Effector memory CD8-positive, alpha-beta T cell (primary cell): ENCODE measurements at places on chromosomes 7 and 10.
A peak's percentile ranks its signal among the peaks of the same experiment; 100 is the strongest.

GRCh38 chr10:33416209-33416608 is 81.7 kb upstream of the NRP1 start:
- DNase-seq, result no peak
- H3K4me1 ChIP-seq, result no peaks in the 10 kb centered on the region
- H3K27ac ChIP-seq, result no peak overlapping the region
- no peaks in the 10 kb centered on the region for H3K36me3 ChIP-seq
- H3K27me3 ChIP-seq, result peaks cover 34% of the 10 kb centered on the region

DNA sequence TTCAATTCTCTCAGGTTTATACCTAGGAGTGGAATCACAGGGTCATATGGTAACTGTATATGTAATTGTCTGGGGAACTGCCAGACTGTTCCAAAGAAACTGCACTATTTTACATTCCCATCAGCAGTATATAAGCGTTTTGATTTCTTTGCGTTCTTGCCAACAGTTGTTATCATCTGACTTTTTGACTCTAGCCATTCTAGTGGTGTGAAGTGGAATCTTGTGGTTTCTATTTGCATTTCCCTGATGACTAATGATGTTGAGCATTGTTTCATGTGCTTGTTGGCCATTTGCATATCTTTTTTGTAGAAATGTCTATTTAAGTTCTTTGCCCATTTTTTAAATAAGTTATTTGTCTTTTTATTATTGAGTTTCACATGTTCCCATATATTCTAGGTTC is 44.3 kb upstream of the ZC3HAV1 start:
- no peak overlapping the region for H3K4me3 ChIP-seq
- H3K36me3 ChIP-seq, result no peaks in the 10 kb centered on the region
- no peaks in the 10 kb centered on the region for H3K27me3 ChIP-seq
- no peak overlapping the region for H3K27ac ChIP-seq
- no peak for DNase-seq

DNA sequence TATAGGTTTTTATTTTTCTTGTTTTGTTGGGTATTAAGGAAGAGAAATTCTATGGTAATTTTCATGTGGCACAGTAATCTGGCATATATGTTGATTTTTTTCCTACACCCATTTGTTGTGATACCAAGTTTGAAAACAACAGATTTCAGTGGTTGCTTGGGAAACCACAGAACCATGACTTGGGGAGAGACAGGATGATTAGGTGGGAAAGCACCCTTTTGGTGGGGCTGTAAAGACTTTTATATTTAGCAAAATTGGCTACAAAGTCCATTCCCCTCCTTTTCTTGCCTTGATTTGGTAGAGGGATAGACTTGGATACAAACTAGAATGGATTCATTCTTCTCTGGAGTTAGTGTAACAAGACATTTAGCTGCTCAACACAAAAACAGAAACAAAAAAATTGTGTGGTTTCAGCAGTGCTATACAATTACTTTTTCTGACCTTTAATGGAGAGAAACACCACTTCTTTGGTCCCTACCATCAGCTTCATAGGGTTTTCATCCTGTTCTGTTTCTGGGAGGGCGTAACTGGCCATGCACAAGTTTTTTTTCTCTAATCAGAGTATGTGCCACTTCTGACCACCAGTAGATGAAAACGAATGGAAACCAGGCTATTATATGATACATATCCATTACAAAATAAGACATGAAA is 52.7 kb downstream of the FIGNL1 start:
- peaks cover 58% of the 10 kb centered on the region for H3K4me1 ChIP-seq
- no peaks in the 10 kb centered on the region for H3K27me3 ChIP-seq

GRCh38 chr7:130374507-130374906 is 5.8 kb upstream of the CPA1 start:
- no peak overlapping the region for H3K27ac ChIP-seq
- H3K4me3 ChIP-seq, result no peak overlapping the region
- no peak for DNase-seq
- peaks cover 7% of the 10 kb centered on the region for H3K27me3 ChIP-seq
- no peaks in the 10 kb centered on the region for H3K36me3 ChIP-seq

GRCh38 chr7:121267612-121268011 is 61.2 kb upstream of the WNT16 start:
- DNase-seq, result no peak
- no peaks in the 10 kb centered on the region for H3K36me3 ChIP-seq
- no peak overlapping the region for H3K4me3 ChIP-seq
- H3K27ac ChIP-seq, result no peak overlapping the region
- peaks cover 23% of the 10 kb centered on the region for H3K27me3 ChIP-seq

DNA sequence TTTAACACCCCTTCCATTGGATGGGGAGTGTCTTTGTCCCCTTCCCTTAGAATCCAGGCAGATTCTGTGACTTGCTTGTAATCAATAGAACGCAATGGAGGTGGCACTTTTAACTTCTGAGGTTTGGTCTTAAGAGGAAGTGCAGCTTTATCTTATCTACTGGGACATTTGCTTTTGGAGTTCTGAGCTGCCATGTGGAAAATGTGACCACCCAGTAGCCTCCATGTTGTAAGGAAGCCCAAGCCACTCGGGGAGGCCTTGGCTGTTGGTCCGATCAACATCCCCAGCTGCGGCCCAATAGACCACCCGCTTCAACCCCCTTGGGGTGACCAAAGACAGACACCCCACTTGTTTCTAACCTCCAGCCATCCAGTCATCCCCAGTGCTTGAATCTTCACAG is 86.3 kb upstream of the FAM171A1 start:
- H3K4me1 ChIP-seq, result peaks cover 3% of the 10 kb centered on the region
- no peak overlapping the region for H3K4me3 ChIP-seq
- H3K27me3 ChIP-seq, result peaks cover 64% of the 10 kb centered on the region
- H3K27ac ChIP-seq, result no peak overlapping the region
- DNase-seq, result no peak

DNA sequence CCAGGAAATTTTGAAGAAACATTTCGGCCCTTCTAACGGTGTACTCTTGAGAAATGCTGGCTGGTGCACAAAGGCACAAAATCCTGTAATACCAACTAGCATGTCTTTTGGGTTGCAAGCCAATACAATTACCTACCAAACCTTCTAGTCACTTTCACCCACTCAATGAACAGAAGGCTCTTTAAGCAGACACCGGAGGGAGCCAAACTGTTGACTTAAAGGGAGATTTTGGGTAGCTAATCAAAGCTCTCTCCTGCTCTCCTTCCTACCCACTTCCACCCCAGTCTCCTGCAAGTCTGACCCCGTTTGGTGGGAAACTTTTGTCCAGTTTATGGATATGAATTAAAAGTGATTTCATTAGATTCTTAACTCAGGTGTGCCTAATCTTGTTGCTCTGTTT is 24.0 kb downstream of the GRM3 start:
- H3K4me3 ChIP-seq, result no peak overlapping the region
- H3K27ac ChIP-seq, result no peak overlapping the region
- no peak for DNase-seq
- H3K4me1 ChIP-seq, result no peaks in the 10 kb centered on the region
- H3K36me3 ChIP-seq, result no peaks in the 10 kb centered on the region
- H3K27me3 ChIP-seq, result no peaks in the 10 kb centered on the region

DNA sequence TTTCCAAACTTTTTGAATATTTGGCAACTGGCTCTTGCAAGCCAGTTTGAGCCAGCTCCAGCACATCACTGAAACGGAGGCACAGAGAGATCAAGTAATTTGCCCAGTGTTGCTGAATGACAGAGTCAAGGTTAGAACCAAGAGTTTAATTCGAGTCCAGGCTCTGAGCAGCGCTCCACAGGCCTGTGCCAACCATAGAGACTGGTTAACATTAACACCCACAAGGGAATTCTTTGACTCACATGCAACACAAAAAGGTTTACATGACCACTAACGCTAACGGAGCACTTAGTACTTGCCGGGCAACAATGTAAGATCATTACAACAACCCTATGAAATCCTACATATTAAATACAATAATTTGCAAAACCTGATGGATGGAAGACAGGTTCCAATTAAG is 1.5 kb downstream of the RGS10 start:
- peak overlapping the region; percentile 71 for H3K27ac ChIP-seq
- peak overlapping the region; percentile 83 for H3K4me3 ChIP-seq
- peaks cover 48% of the 10 kb centered on the region for H3K4me1 ChIP-seq
- H3K27me3 ChIP-seq, result no peaks in the 10 kb centered on the region

- H3K36me3 ChIP-seq, result no peaks in the 10 kb centered on the region
Observed at GRCh38 chr7:133401225-133401624, 148.3 kb downstream of the EXOC4 start.

DNA sequence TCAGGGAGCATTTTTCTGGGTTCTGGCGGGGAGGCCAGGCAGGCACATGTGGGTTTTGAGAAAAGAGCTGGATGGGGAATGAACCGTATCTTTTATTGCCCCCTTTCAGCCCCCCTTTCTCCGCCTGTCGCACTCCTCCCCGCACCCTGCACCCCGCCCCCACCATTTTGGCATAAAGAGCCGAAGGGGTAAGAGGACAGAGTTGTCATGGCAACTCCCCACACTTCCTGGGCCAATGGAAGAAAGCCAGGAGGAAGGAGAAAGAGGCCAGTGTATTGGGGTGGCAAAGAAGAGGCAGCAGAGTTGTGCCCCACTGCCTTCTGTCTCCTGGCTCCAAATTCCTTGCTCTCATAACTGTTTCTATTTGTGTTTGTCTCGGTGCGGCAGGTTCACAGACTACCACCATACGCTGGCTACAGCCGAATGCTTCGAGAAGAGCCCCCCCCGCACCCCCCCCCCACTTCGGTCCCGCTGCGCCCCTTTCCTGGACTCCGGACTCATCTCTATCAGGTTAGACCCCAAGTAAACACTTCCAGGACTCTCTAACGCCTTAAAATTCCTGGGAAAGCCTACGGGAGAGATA is 3.4 kb downstream of the KCNIP2 start:
- H3K4me1 ChIP-seq, result peaks cover 45% of the 10 kb centered on the region
- peaks cover 20% of the 10 kb centered on the region for H3K36me3 ChIP-seq
- peak overlapping the region; percentile 93 for H3K4me3 ChIP-seq
- no peaks in the 10 kb centered on the region for H3K27me3 ChIP-seq
- no peak for DNase-seq

GRCh38 chr10:85003083-85003482 is 674.7 kb downstream of the CCSER2 start:
- no peaks in the 10 kb centered on the region for H3K4me1 ChIP-seq
- H3K36me3 ChIP-seq, result no peaks in the 10 kb centered on the region
- no peaks in the 10 kb centered on the region for H3K27me3 ChIP-seq
- DNase-seq, result no peak
- H3K4me3 ChIP-seq, result no peak overlapping the region
- H3K27ac ChIP-seq, result no peak overlapping the region

GRCh38 chr7:21427871-21428658 is at the start of gene SP4:
Gene SP4 (plus strand): TSS chr7:21428083. CDS start chr7:21428252, 169 bp downstream.
- H3K4me3 ChIP-seq, result peak within 1 kb of the TSS; percentile 100
- H3K27me3 ChIP-seq, result no peaks in the 10 kb centered on the region
- H3K27ac ChIP-seq, result peak within 1 kb of the TSS; percentile 100
- H3K4me1 ChIP-seq, result peaks cover 31% of the 10 kb centered on the region
- H3K36me3 ChIP-seq, result peaks cover 21% of the 10 kb centered on the region

DNA sequence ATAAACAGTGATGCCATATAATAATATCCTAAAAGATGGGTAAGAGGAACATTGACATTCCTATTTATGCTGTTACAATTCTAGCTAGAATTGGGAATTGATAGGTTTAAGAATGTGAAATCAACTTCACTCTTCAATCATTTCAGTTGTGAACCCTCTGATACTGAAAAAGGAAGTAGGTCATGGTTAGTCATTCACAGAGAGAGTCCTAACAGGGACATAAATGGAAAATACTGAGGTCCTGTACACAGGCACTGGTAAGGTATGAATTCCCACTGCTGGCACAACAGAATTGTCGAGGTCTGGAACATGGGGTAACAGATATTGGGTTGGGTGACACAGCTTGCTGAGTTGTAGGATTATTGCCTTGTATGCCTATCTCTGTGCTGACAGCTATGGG is 289.4 kb upstream of the LRRN3 start:
- no peaks in the 10 kb centered on the region for H3K4me1 ChIP-seq
- H3K27ac ChIP-seq, result no peak overlapping the region
- DNase-seq, result no peak
- H3K36me3 ChIP-seq, result no peaks in the 10 kb centered on the region
- no peaks in the 10 kb centered on the region for H3K27me3 ChIP-seq
- H3K4me3 ChIP-seq, result no peak overlapping the region

- no peak overlapping the region for H3K27ac ChIP-seq
- no peak overlapping the region for H3K4me3 ChIP-seq
- H3K4me1 ChIP-seq, result no peaks in the 10 kb centered on the region
- H3K36me3 ChIP-seq, result peaks cover 28% of the 10 kb centered on the region
- no peaks in the 10 kb centered on the region for H3K27me3 ChIP-seq
- no peak for DNase-seq
Observed at GRCh38 chr10:86918022-86918471, 39.4 kb downstream of the MMRN2 start.

- no peaks in the 10 kb centered on the region for H3K27me3 ChIP-seq
- no peaks in the 10 kb centered on the region for H3K36me3 ChIP-seq
- no peaks in the 10 kb centered on the region for H3K4me1 ChIP-seq
Observed at GRCh38 chr10:25327273-25327672, 152.5 kb downstream of the GPR158 start.

DNA sequence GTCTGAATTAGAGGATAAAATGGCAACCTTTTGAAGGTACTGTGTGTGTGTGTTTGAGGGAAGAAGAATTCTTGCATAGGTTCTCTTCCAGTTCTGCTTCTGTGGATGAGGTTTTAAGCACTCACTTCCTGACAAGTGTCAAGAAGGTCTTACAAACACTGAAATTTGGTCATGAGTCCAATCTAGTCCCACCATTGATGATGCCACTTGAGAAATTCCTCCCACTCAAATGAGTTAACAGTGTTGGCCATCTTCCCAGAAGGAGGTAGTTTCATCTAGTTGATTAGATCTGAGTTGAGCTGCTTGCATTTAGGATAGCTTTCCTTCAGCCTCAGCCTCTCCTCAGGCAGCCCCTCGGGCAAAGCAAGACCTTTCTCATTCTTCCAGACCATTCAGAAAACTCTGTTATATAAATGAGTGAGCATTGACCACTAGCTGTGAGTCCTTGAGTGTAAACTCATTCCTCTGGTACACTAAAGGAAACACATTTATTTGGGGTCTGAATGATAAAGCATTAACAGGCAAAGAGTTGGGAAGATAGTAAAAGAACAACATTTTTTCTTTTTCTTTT is 189.5 kb downstream of the TRIL start:
- no peak overlapping the region for H3K4me3 ChIP-seq
- no peak for DNase-seq
- H3K36me3 ChIP-seq, result no peaks in the 10 kb centered on the region
- peaks cover 23% of the 10 kb centered on the region for H3K27me3 ChIP-seq
- no peaks in the 10 kb centered on the region for H3K4me1 ChIP-seq

GRCh38 chr10:69842020-69842419 is 40.3 kb downstream of the COL13A1 start:
- H3K27me3 ChIP-seq, result peaks cover 74% of the 10 kb centered on the region
- H3K4me3 ChIP-seq, result no peak overlapping the region
- H3K4me1 ChIP-seq, result no peaks in the 10 kb centered on the region
- H3K27ac ChIP-seq, result no peak overlapping the region
- DNase-seq, result no peak

- no peaks in the 10 kb centered on the region for H3K4me1 ChIP-seq
- no peak overlapping the region for H3K4me3 ChIP-seq
- no peak overlapping the region for H3K27ac ChIP-seq
- no peaks in the 10 kb centered on the region for H3K36me3 ChIP-seq
- no peaks in the 10 kb centered on the region for H3K27me3 ChIP-seq
Observed at GRCh38 chr10:25831080-25831479, 102.9 kb upstream of the MYO3A start.
